ENCODE measurements at places on chromosomes 6 and 20.

DNA sequence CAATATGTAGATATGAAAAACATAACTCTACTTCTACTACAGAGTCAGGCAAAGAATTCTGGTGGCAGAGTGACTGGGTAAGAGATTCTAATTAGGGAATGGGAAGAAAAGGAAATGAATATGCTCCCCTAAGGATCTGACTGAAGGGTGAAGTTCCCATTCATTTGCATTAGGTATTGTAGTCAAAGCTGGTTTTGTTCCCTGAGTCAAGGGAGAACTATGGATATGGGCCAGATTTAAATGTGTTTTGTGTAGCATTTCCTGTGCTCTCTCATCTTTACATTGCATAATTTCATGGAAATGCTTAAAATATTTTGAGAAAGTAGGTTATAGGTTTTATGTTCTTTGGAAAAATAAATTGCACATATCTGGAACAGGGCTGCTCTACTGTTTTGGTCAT is 299.7 kb downstream of the BTBD3 start:
- DNase-seq, result no peak

GRCh38 chr20:11995805-11996567 is 78.3 kb downstream of the BTBD3 start:
- no peak for DNase-seq

DNA sequence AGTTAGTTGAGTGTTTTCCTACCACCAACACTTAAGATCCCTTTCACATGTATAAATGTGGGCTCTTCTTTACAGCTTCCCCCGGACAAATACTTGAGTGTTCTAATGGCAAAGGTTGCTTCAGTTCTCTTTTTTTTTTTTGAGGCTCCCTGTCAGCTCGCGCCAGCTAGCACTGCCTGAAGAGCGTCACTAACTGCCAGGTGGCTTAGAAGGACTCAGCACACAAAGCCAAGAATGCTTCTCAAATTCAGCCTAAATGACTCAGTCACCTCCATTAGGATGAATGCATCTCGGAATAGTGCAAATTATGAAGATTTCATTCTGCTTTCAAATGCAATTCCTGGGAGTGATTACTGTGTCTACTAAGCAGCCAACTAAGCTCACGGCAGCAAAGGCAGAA is 150.7 kb upstream of the BTBD3 start:
- no peak for DNase-seq

- DNase-seq, result no peak
Observed at GRCh38 chr6:150876598-150876997, 11.1 kb downstream of the MTHFD1L start.

DNA sequence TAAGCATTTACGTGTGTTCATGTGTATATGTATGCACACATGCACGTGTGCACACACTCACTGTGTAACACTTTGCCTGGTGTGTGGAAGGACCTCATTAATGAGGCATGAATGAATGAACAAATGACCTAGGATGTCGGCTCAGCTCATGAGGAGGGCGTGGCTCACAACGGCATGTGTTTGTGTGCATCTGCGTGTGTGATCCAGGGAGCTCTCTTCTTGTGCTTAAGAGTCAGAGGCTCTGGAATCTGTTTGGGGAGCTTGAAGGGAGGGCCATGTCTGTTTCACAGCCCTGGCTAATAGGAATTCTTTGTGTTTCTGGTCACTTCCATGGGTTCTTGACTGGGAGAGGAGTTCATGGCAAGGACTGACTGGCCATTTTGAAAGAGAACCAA is 32.7 kb downstream of the TOX2 start:
- DNase-seq, result no peak
